ENCODE measurements at places on chromosomes 12 and 14.

DNA sequence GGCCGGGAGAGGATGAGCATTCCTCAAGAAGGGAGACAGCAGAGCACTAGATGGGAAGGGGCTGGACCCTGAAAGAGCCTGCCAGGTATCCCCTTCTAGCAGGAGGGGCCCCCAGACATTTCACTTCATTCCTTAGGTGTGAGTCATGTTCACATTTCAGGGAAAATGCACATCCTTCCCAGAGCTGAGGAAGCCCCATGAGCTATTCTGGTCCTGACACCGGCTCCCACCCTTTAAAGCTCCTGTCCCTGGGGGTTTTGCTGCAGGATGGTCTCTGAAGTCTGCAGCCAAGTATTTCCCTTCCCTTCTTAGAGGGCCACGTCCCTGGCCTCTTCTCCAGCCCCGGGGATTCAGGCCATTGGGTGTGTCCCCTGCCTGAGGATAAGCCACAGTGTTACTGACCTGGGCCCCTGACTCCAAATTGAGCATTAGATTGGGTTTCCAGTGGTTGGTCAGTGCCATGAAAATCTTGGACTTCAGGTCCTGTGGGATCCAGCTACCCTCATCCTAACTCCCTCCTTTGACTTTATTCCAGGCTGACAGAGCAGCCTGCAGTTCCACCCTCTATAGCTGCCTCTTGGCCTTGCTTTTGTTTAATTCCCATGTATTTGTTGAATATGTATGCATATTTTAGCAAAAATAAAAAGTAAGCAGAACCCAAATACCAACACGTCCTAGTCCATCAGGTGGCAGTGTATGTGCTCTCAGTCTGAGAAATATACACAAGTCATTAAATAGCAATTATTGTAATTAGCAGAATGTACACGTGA lies 267.1 kb downstream of the CACNA1C start:
- peak; percentile 60 for DNase-seq

DNA sequence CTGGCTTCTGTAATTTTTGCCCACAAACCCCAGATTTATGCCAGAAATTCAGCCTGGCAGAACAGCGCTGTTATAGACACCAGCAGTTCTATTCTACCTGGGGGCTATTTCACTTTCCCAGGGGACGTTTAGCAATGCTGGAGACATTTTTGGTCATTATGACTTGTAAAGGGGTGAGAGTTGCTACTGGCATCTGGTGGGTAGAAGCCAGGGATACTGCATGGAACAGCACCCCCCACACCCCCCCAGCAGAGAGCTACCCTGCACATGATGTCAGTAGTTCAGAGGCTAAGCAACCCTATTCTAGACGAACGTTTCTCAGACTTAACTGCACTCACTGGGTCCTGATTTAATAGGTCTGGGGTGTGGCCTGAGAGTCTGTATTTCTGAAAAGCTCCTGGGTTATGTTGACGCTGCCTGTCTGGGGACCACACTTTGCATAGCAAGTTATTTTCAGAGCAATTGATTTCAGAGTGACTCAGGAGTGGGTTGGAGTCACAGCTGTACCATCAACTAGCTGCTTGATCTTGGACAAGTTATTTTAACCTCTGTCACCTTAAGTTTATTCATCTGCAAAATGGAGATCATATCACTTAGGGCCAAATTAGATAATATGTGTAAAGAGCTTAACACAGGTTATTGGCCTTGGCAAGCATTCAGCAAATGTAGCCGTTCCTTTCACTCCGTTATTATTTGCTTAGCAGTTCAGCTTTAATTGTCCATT lies 48.5 kb downstream of the CHST11 start:
- DNase-seq: no peak

- no peak for DNase-seq
Observed at GRCh38 chr14:104121142-104121541, 17.2 kb upstream of the KIF26A start.

DNA sequence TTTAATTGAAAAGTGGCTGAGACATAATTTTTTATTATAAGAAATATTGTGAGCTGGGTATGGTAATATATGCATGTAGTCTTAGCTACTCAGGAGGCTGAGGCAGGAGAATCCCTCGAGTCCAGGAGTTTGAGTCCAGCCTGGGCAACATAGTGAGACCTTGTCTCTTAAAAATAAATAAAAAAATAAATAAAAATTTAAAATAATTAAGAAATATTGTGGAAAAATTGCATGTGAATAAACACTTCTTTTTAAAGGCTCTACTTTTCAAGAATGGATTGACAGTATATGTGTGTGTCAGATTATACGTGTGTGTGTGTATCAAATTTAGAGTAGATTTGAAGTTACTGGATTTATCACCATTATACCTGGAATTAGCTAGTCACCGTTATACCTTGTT lies 43.2 kb downstream of the ERC1 start:
- no peak for DNase-seq

DNA sequence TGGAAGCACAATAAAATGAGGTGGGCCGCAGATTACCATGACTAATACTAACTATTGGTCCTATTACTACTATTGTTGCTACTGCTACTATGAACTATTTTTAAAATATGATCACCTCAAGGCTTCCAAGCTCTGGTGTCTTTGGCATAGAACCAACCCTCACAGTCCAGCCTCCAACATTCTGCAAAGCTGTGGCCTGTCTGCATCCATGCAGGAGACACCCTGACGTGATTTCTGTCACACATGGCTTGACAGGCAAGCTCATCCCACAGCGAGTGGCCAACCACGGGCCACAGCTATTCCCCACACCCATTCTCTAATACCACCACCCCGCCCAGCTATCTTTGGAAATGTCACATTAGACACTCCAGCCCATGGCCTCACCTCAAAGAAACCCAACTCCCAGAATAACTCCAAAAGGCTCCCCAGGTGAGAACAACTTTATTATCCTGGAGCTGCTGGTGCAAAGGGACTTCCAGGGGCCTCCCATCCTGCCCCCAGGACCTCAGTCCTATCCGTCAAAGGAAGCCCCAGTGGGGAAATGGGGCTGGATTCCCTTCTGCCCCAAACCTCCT lies 14.4 kb downstream of the ISCU start:
- DNase-seq: no peak

DNA sequence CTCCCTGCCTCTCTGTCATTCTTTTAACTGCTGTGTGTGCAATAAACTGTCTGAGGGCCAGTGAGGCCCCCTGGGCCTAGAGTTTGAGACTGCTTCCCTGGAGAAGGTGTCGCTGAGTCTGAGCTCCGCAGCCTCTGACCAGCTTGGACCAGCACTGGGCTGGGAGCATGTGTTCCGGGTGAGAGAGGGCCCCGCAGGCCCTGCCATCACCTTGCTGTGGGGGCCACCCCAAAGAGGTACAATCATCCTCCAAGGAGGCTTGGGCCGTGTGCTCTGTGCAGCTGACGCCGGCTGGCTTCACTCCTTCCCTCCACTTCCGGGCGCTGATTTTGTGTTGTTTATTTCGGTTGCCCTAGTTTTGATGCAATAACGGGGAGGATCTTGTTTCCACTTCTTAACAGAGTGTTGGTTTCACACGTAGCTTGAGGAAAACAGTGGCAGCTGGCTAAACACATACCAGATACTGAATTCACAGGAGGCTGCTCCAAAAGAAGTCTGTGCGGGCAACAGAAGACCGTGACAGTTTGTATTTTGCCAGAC lies 121.6 kb downstream of the TMEM132C start:
- DNase-seq: no peak

- peak; percentile 89 for DNase-seq
Observed at GRCh38 chr12:92561543-92561899, 141.3 kb upstream of the PLEKHG7 start.

- DNase-seq: no peak
Observed at GRCh38 chr12:9449181-9449580, 158.5 kb downstream of the KLRB1 start.

GRCh38 chr12:11648514-11649412 lies 711 bp upstream of the ETV6 start:
- peak; percentile 91 for DNase-seq

DNA sequence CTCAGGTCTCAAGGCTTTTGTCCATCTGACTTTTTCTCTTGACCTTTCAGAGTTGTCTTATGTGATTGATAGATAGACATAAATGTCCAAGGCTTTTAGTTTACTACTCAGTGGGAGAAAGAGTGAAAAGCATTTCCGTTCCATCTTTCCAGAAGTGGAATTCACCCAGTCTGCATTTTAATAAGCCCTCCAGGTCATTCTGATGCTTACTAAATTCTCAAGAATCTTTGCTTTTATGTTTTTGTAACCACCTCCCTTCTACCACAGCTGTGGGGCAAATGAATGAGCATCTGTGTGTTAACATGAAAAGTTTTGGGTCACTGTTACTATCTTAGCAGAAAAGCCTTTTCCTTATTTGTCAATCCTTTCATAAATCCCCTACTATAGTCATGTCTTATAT lies 251.4 kb downstream of the LRIG3 start:
- peak; percentile 59 for DNase-seq

GRCh38 chr14:22520796-22521195 lies 68.2 kb downstream of the DAD1 start:
- DNase-seq: no peak

DNA sequence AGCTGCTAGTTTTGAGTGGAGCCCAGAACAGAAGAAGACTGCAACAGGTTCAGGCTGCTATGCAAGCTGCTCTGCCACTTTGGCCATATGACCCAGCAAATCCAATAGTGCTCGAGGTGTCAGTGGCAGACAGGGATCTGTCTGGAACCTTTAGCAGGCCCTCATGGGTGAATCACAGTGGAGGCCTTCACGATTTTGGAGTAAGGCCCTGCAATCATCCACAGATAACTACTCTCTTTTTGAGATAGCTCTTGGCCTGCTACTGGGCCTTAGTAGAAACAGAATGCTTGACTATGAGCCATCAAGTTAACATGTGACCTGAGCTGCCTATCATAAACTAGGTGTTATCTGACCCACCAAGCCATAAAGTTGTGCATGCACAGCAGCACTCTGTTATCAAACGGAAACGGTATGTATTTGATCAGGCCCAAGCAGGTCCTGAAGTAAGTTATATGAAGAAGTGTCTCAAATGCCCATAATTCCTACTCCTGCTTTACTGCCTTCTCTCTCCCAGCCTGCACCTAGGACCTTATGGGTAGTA lies 116.9 kb upstream of the CCDC196 start:
- no peak for DNase-seq

GRCh38 chr14:99274346-99275221 lies 2.6 kb upstream of the BCL11B start:
- DNase-seq: peak; percentile 73

GRCh38 chr12:2507814-2508213 lies 287.0 kb upstream of the FKBP4 start:
- no peak for DNase-seq
